ENCODE measurements at places on chromosomes 11 and 22.

DNA sequence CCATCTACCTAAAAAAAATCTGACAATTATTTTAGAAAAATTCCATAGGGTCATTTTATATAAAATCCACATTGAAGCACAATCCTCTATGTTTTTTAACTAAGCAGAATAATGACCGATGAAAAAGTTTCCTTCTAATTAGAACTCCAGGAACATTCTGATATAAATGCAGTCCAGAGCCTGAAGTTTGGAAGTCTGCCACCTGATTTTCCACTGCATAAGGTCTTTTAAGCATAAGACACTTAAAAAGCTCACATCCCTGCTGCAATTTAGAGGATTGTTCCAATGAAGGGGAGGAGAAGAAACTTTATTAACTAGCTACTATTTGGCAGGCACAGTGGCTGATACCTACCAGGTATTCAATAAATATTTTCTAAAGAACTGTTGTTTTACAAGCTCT, 570.3 kb upstream of the ANO5 start:
- DNase-seq: no peak

- no peak for DNase-seq
Measured at GRCh38 chr22:49300951-49301397, 526.7 kb downstream of the BRD1 start.

GRCh38 chr22:30351226-30351625, 5.5 kb downstream of the SF3A1 start:
- no peak for DNase-seq

GRCh38 chr11:111912535-111912934, at the start of gene HSPB2:
Gene HSPB2 (plus strand): TSS chr11:111912734. CDS start chr11:111912830, 96 bp downstream.
- no peak for DNase-seq

GRCh38 chr11:114081641-114082414, 22.3 kb downstream of the ZBTB16 start:
- no peak for DNase-seq

GRCh38 chr11:17972987-17973386, 39.9 kb downstream of the SERGEF start:
- DNase-seq: peak; percentile 26

GRCh38 chr11:113578033-113578380, 102.8 kb upstream of the DRD2 start:
- no peak for DNase-seq

DNA sequence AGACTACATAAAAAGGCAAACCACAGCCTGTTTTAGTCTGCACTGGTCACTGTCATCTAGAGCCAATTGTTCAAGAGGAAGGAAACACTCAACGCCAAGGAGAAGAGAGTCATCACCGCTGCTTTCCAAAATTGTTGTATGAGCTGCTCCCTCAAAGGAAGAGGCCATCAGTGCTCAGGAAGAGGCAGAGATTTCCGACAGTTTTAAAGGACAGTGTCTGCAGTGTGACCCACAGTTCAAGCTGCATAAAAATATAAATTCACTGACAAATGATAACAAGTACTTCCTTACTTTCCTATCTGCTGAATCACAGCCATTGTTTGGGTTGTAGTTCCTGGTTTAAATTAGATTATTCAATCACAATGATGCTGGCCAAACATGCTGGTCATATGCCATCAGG, 16.4 kb downstream of the PRCP start:
- no peak for DNase-seq

- DNase-seq: no peak
Measured at GRCh38 chr22:42716649-42717127, 4.0 kb downstream of the A4GALT start.

DNA sequence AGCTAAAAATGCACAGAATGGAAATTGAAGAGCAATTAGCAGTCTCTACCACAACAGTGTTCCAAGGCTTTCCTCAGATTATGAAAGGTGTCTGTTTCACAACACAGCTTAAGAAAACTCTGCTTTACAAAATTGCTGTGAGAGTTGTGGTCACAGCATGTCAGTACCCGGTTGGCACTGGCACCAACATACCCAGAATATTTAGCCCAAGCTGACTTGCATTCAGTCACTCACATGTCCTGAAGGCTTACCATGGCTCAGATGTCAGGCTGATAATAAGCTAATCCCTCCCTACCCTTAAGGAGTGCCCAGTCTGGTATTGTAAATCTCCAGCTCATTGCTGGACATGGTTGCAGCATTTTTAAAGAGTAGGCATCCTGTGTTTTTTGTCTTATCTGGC, 14.9 kb downstream of the NCR3LG1 start:
- DNase-seq: no peak

DNA sequence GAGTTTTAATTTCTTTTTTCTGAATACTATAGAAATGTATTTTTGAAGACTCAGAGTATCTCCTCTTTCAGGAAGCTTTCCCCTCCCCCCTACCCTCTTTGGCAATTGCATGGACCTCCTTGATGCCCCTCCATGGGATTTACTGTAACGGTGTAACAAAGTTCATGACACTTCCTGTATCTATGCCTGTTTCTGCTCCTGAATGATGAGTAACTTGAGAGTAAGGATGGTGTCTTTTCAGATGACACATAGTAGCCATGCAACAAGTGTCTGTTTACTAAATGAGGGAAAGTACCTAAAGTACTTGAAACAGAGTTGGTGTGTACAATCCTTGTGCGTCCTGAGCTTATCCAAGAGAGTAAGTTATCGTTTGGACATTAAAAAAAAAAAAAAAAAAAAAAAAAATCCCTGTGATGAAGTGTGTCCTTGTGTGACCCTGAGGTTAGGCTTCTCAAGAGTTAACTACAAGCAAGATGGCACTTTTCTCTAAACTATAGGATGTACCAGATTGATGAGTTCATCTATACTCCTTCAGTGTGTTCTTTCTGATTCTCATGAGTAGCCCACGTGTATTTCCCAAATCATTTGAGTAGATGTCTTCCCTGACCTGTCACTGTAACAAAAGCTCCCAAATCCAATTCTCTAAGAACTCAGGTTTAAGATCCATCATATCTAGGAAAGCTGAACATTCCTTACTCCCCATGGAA, 7.4 kb downstream of the ETS1 start:
- no peak for DNase-seq

DNA sequence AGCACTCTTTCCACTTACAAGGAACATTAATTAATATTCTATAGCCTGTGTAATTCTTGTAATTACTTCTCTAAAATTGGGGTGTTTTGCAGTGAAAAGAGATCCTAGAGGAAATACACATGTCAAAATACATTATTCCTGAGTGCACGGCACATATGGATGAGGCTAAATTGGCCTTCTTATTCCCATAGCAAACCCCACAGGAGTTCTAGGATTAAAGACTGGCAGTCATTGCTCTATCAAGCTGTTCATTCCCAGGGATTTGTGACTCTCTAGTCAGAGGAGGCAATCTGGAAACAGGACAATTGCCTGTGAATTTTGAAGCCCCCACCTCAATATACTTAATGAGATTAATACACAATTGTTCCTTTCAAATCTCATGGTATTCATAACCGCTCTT, 145.9 kb upstream of the OPCML start:
- no peak for DNase-seq

DNA sequence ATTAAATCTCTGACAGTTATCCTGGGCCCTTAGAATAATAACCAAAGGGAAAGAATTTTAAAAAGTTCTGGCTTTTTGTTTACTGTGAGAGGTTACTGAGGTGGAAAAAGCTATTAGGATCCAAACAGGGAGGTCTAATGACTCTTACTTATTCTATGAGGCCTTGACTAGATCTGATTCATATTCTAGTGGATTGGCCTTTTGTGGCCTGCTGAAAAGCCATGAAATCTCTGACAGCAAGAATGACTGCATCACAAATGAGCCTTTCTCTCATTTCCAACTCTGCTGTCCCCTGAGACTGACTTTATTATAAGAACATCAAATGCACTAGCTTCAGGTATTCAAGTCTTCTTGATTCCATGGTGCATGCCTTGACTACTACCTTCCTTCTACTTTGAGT, 1797.6 kb downstream of the LRRC4C start:
- no peak for DNase-seq

DNA sequence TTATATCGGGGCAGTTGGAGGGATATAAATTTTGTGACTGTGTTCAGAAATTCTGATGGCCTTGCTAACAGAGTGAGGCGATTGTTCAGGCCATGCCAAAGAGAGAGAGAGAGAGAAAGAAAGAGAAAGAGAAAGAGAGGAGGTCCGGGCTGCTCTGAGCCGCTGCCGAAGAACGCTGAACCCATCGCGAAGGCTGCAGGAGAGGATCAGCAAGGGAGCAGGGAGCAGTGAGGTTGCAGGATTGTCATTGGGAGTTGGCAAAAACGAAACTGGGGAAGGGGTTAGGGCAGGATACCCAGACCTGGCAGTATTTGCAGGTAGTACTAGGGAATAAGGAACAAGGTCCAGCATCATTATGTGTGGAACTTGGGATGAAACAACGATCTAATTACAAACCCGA, 537.1 kb downstream of the INSC start:
- no peak for DNase-seq

GRCh38 chr22:37386441-37386840, 40.8 kb downstream of the ELFN2 start:
- DNase-seq: no peak

DNA sequence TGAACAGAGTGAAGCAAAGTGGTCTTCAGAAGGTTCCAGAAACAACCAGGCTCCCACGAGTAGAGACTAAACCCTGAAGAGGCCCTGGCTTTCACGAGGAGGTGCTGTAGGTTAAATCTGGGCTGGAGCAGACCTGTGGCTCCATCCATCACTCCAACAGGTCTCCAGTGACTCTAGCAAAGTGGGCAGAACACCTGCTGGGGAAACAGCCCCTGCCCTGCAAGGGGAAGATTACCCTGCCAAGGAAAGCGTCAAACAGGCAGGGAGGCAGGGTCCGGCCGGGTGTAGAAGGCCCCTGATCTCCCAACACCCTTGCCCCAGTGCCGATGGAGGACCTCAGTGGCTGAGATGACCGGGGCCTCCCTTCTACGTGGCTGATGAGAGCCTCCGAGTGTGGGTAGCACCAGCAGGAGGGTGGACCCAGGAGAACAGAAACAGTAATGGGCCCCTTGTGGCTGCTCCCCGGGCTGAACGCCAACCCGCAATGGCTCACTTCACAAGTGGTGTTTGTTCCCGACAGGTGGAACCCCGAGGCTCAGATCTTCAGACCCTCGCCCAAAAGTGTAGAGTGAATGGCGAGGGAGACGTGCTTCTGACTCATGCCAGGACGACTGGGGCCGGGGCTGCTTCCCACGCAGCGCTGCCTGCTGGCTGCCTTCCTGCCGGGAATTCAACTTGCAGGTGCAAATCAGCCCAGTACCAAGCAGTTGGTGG, 112.0 kb downstream of the SHANK2 start:
- DNase-seq: no peak

- DNase-seq: no peak
Measured at GRCh38 chr11:80937842-80938241, 1497.0 kb upstream of the TENM4 start.

- peak; percentile 38 for DNase-seq
Measured at GRCh38 chr22:41660416-41660815, 28.3 kb downstream of the SNU13 start.

DNA sequence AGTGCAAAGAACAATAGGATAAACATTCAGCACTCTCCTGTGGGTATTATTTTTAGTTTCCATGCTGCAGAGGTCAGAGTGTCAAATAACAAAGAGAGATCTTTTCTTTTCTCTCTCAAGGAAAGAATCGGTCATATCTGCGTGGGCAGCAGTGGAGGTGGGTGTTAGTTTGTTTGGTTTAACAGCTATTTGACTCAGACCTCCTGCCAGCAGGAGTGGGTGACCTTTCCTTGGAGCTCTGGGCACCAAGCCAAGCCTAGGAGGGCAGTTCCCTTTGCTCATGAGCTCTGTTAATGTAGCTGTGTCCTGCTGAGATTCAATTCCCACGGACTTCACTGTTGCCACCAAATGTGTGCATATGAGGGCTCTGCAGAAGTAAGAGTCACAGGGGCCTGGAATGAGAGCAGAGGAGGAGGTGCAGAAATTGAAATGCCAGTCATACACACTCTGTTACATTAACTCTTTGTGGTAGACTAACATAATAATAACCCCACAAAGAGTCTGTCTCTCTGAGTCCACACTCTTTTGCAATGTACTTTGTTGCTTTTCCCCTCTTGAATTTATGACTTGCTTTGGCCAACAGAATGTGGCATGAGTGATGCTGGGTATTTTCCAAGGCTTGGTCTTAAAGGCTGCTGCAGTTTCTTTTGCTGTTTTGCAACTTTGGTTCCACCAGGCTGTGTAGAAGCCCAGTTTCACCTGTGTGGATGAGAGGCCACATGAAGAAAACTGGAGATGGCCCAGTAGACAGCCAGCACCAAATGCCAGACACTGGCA, 76.0 kb upstream of the GRK3 start:
- DNase-seq: peak; percentile 12

DNA sequence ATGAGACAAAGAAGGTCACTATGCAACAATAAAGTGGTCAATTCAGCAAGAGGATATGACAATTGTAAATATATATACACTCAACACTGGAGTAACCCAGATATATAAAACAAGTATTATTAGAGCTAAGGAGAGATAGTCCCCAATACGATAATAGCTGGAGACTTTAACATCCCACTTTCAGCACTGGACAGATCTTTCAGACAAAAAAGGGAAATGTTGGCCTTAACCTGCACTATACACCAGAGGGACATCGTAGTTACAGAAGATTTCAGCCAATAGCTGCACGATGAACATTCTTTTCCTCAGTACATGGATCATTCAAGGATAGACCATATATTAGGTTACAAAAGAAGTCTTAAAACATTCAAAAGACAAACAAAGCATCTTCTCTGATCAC, 29.9 kb downstream of the PIWIL3 start:
- DNase-seq: no peak

GRCh38 chr11:125370561-125371389, 125.3 kb downstream of the FEZ1 start:
- no peak for DNase-seq

GRCh38 chr11:78354408-78355308, 63.0 kb downstream of the GAB2 start:
- DNase-seq: no peak

GRCh38 chr22:50104141-50104544, 14.3 kb downstream of the MOV10L1 start:
- DNase-seq: peak; percentile 79

GRCh38 chr22:19407649-19408606, 23.6 kb downstream of the HIRA start:
- DNase-seq: peak; percentile 88

- no peak for DNase-seq
Measured at GRCh38 chr22:28898233-28898629, 14.9 kb downstream of the ZNRF3 start.

DNA sequence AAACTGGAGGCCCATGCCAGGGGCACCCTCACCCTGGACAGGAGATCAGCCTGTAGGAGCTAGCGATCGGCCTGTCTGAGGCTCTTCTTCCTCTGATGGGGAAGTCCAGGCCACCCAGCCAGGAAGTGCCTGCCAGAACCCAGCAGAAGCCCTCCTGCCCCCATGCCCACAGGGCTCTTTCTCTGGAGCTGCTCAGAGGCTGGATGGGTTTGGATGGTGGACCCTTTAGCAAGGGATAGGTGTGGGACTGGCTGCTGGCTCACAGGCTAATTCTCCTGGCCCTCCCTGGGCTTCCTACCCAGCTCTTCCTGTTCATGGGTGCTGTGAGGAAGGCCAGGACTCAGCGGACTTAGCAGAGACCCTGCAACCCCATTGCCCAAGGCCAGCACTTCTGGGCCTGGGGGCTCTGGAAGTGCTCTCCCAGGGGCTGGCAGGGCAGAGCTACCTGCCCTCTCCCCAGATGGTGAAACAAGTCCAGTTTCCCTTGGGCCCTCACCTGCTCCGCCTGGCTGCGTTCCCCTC, 7.6 kb downstream of the FXYD2 start:
- DNase-seq: no peak
